ELF-1 (cell line): ENCODE measurements at places on chromosomes 5 and 9.

- DNase-seq = no peak
Observed at GRCh38 chr5:174003795-174004194, 14.8 kb downstream of the C5orf47 start.

- DNase-seq = peak; percentile 12
Observed at GRCh38 chr9:78821126-78821822, 524.3 kb downstream of the PSAT1 start.

DNA sequence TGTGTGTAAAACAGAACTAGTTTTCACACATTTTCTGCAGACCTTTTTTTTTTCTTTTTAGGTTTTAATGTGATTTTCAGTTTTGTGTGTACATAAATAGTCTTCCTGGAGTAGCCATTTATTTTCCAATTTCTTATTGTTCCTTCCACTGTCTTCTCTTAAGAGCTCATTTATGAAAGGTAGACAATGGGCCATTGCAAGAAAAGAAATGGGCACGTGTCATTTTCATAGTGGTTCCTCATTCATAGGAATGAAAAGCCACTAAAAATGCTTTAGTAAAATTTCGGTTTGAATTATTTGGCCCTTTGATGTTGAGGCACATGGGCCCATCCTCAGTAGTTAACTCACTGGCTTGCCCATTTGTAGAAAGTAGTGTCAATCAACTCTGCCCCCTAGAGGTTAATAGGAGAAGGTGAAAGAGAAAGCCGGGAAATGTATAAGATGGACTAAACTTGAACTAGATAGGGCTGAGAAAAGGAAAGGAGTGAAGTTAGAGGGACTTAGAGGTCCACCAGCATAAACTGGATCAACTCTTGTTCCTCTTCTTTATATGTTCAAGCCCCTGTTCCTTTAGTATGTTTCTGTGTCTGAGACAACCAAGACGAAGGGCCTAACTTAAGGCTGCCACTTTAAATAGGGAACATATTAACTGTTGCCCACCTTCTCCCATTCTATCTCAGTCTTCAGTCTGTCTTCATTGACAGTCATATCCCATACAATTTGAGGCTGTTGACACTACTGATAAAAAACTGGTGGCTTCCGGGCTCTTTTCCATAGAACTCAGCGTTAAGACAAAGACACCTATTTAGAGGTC, 72.6 kb downstream of the SMARCA2 start:
- DNase-seq = peak; percentile 12

- no peak for DNase-seq
Observed at GRCh38 chr5:43315263-43315662, 2.1 kb upstream of the HMGCS1 start.

DNA sequence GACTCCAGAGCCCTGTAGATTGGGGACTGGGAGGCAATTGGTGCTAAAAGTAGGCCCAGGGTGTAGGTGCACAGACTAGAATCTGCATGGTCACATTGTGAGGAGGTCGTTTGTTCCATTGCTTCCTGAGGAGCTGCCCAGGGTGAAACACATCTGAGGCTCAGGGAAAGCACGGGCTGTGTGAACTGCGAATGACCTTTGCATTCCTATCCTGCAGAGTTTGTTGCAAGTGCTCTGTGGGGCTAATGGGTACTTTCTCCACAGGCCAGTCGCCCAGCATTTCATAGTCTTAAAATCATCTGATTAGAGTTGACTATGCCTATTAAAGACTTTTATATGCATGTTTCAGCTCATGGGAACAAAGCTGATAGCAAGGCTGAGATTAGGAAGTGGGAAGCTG, 14.4 kb upstream of the SLC46A2 start:
- no peak for DNase-seq

DNA sequence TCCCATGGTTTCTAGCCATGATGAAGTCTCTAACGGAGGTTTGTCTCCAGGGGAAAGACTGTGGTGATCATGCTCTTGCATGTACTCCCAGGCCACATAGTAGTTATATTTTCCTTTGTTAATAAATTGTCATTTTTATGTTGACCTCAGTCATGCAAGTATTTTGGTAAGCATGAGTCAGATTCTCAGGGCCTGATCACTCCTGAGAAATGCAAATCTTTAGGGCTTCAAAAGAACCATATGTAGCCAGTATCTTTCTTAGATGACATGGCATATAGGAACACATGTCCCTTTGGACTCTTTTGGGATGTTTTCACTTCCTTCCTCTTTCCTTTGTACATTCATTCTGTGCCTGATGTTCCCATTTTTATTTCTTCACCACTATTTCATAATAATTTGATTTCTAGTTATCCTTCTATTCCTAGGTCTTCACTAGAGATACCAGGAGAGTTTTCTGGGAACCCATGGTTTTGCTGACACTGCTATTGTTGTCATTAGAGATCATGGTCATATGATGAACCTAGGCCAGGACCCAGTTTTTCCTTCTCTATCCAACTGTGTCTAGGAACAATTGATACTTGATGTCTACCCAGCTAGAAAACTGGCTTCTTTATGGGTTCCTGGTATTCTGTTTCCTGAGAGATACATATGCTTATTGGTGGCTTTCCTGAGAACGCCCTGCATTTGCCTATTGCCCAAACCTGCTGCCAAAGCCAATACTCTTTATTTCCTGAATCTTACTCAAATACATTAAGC, 248.1 kb upstream of the NREP start:
- DNase-seq = no peak
